Activated T-helper 1 cell treated with anti-CD3 and anti-CD28 coated beads, Interleukin-12 subunit alpha, Interleukin-12 subunit beta, Interleukin-2, Interleukin-4 antibody, amounts not matched to agents 30 ng/mL and 10 ng/mL and 1 ng/mL, durations not matched to agents 14 hours and 24 hours and 36 hours (primary cell): ENCODE measurements at places on chromosomes 7 and 10.

- H3K4me3 ChIP-seq = no peak overlapping the region
- peaks cover 2% of the 10 kb centered on the region for H3K27me3 ChIP-seq
- H3K36me3 ChIP-seq = no peaks in the 10 kb centered on the region
- H3K4me1 ChIP-seq = no peaks in the 10 kb centered on the region
Measured at GRCh38 chr7:138204285-138204981, 128.2 kb downstream of the AKR1D1 start.

- no peak overlapping the region for H3K4me3 ChIP-seq
- no peak overlapping the region for H3K27ac ChIP-seq
- H3K27me3 ChIP-seq = peaks cover 56% of the 10 kb centered on the region
- no peak for DNase-seq
Measured at GRCh38 chr10:86363184-86363832, 3.3 kb downstream of the GRID1 start.

GRCh38 chr7:70703785-70704184, 428.2 kb upstream of the GALNT17 start:
- H3K4me1 ChIP-seq = no peaks in the 10 kb centered on the region
- no peaks in the 10 kb centered on the region for H3K36me3 ChIP-seq
- no peak overlapping the region for H3K4me3 ChIP-seq

DNA sequence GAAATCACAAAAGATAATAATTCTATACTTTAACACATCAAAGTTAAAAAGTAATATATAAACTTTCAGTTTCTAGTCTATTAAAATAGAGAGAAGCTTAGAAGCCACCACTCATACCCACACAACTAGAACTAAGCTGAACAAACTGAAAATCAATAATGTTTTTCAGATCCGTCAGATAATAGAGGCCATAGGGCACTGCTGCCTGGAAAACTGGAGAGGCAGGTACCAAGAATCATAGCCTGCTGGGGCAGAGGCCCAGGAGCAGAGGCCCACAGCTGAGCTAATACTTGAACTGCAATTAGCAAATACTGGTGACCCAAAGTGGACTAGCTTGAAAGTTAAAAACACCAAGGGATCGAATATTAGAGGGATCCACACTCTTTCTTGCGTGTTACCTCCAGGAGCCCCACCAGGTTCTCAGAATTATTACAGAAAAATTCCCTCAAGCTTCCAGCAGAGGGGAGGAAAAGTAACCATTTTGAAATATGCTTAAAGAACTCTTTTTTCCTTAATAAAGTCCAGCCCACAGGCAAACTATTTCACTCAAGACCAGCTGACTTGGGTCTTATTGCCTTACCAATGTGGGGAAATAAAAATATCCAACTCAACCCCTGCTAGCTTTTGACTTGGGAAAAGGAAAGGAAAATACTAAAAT, 774.1 kb upstream of the IGFBP3 start:
- no peak overlapping the region for H3K4me3 ChIP-seq
- H3K4me1 ChIP-seq = no peaks in the 10 kb centered on the region

- no peak overlapping the region for H3K27ac ChIP-seq
- H3K4me1 ChIP-seq = no peaks in the 10 kb centered on the region
- peaks cover 3% of the 10 kb centered on the region for H3K27me3 ChIP-seq
- no peaks in the 10 kb centered on the region for H3K36me3 ChIP-seq
- no peak for DNase-seq
Measured at GRCh38 chr7:29854257-29854938, 48.1 kb downstream of the WIPF3 start.

GRCh38 chr7:28802450-28802849, 155.7 kb downstream of the TRIL start:
- H3K36me3 ChIP-seq = no peaks in the 10 kb centered on the region
- H3K27ac ChIP-seq = no peak overlapping the region
- DNase-seq = no peak
- no peaks in the 10 kb centered on the region for H3K27me3 ChIP-seq
- H3K4me1 ChIP-seq = no peaks in the 10 kb centered on the region
- no peak overlapping the region for H3K4me3 ChIP-seq

DNA sequence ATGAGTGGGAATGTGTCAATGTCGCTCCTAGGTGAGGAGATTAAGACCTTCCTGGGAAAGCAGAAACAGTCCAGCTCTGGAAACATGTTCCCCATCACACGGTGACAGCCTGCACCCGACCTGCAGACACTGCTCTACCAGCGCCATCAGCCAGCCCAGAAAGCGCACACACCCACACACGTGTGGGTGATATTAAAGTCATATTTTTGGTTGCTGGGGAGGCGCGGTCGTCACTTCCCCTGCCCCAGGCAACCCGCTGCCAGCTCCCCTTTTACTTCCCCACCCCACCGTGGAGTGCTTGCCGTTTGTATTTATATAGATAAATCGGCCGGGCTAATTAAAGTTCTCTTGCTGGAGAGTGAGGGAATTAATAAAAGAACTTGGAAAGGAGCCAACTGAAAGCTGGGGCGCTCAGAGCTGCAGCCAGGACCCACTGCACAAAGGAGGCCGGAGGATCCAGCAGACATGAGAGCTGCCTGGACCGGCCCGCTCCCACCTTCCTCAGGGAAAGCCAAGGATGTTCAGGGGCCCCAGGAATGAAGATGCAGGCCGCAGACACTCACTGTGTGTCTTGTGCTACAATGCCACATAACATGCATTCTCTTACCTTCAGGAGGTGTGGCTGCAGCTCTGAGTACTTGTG, 145.2 kb upstream of the UNC5B start:
- no peaks in the 10 kb centered on the region for H3K36me3 ChIP-seq
- DNase-seq = no peak

GRCh38 chr7:620056-620455, 100.4 kb upstream of the PDGFA start:
- H3K27ac ChIP-seq = peak overlapping the region; percentile 99
- no peaks in the 10 kb centered on the region for H3K27me3 ChIP-seq
- H3K36me3 ChIP-seq = peaks cover 34% of the 10 kb centered on the region
- DNase-seq = no peak
- H3K4me1 ChIP-seq = peaks cover 44% of the 10 kb centered on the region

DNA sequence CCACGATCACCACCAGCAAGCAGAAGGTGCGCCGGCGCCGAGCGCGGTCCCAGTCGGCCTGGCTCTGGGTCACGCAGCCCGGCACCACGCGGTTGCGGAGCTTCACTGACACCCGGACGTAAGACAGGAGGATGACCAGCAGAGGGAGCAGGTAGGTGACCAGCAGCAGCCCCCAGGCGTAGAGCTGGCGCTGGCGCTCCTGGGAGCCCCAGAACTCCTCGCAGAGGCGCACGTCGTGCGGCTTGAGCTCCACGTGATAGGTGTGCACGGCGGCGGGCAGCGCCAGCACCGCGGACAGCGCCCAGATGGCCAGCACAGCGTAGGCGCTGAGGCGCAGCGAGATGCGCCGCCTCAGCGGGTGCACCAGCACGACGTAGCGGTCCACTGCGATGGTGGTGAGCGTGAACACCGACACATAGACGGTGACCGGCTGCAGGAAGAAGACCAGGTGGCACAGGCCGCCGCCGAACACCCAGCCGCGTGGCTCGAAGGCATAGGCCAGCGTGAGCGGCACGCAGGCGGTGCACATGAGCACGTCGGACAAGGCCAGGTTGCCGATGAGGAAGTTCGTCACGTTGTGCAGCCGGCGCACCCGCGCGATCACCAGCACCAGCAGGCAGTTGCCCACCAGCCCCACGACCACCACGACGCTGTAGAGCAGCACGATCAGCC, 920 bp downstream of the PRLHR start:
- H3K27me3 ChIP-seq = peaks cover 40% of the 10 kb centered on the region
- H3K27ac ChIP-seq = no peak overlapping the region

DNA sequence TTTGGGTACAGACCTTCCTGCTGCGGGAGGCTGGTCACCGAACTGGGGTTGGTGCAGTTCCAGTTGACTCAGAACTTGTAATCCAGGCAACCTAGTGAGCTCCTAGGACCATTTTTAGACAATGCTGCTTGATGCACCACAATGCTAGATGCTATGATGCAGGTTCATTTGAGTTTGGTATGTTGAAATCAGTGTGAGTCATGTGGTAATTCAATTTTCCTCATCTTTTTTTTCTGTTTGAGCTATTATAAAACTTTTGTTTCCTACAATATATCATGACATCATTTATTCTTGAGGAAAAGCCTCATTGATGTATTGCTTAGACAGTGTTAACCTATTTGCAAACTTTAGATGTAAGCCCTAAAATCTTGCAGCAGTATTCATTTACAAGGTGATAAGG, 40.9 kb upstream of the MTPN start:
- no peak overlapping the region for H3K4me3 ChIP-seq
- no peak overlapping the region for H3K27ac ChIP-seq
- DNase-seq = no peak
- H3K4me1 ChIP-seq = peaks cover 3% of the 10 kb centered on the region
- H3K27me3 ChIP-seq = peaks cover 5% of the 10 kb centered on the region

DNA sequence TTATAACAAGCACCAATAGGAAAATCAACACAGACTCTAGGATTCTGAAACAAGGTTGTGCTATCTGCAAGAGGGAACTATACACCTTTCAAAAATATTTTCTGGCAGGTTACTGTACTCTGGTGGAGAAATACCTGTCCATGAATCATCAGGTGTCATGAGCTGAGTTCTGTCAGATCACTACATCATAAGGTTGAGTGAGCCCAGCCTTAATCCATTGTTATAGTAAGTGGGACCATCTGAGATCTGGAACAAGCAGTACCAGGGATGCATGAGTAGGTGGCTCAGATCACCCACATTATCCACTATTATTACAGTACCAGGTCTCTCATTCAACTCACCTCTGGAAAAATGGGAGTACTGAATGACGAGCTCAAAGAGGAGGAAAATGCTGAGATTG, 212.4 kb downstream of the DGKI start:
- no peaks in the 10 kb centered on the region for H3K4me1 ChIP-seq
- no peak for DNase-seq
- H3K27me3 ChIP-seq = peaks cover 2% of the 10 kb centered on the region
- H3K4me3 ChIP-seq = no peak overlapping the region
- H3K36me3 ChIP-seq = no peaks in the 10 kb centered on the region

DNA sequence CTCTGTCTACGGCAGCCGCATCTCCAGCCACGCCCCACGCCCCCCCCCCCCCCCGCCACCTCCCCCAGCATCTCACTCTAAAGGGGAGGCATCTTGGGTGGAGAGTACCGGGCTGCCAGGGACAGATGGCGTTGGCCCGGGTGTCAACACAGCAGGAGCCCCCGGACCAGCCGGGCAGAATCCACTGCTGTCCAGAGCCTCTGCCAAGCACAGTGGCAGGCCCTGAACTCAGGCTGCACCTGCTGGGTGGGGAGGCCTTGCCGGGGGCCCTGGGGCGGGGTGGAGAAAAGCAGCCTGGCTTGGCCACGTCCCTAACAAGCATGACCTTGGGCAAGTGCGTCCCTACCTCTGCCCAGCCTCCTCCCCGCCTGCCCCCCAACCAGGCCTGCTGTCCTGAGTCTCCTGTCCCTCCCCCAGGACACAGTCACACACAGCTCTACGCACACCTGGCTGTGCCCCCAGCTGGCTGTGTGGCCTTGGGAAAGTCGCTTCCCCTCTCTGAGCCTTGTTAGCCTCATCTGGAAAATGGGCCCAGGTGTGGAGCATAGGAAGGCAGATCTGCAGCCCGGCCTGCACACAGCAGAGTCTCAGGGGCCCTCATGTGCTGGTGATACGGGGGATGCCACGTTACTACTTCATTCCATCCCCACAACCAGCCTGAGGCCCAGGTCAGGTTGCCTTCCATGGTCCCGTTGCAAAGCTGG, 45.2 kb downstream of the MICALL2 start:
- H3K27ac ChIP-seq = no peak overlapping the region
- no peaks in the 10 kb centered on the region for H3K36me3 ChIP-seq
- H3K4me3 ChIP-seq = no peak overlapping the region

GRCh38 chr7:4110438-4110837, 571.7 kb upstream of the FOXK1 start:
- no peaks in the 10 kb centered on the region for H3K36me3 ChIP-seq
- H3K27ac ChIP-seq = no peak overlapping the region
- H3K27me3 ChIP-seq = no peaks in the 10 kb centered on the region
- H3K4me1 ChIP-seq = no peaks in the 10 kb centered on the region

DNA sequence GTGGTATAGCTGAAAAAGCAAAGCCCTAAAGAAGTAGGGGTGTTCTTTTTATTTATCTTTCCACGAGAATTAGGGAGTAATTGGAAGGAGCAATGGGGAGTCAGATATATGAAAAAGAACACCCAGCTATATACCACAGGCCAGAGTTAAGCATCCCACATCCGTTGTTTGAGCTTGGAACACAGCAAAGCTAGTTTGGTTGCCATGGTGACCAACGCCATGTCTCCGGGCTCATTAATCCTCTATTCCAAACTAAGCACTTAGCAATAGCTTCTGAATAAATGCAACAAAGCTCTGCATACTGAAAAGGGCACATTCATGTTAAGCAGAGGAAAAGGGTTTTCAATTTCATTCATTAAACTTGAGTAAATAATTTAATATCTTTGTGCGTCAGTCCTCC, 23.5 kb downstream of the ASB4 start:
- H3K27ac ChIP-seq = no peak overlapping the region
- H3K36me3 ChIP-seq = no peaks in the 10 kb centered on the region
- no peak overlapping the region for H3K4me3 ChIP-seq
- peaks cover 9% of the 10 kb centered on the region for H3K4me1 ChIP-seq
- peak; percentile 21 for DNase-seq

DNA sequence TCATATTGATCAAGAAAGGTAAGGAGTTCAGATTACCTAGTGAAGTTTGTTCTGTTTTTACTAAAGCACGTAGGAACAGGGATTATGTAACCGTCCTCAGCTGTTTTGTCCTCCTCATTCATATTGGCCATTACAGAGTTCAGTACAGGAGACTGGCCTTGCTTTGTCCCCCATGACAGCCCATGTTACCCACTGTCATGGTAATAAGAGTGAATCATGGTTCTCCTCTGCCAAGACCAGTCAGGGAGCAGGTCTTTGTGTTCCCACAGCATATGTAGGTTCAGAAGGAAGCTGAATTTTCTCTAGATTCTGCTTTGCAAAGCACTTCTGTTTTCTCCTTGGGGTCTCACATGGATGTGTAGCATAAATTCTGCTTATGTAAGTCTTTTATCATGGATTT, 106.2 kb upstream of the GPR141 start:
- H3K36me3 ChIP-seq = no peaks in the 10 kb centered on the region
- no peak for DNase-seq
- no peak overlapping the region for H3K27ac ChIP-seq
- H3K4me1 ChIP-seq = no peaks in the 10 kb centered on the region
- peaks cover 6% of the 10 kb centered on the region for H3K27me3 ChIP-seq

DNA sequence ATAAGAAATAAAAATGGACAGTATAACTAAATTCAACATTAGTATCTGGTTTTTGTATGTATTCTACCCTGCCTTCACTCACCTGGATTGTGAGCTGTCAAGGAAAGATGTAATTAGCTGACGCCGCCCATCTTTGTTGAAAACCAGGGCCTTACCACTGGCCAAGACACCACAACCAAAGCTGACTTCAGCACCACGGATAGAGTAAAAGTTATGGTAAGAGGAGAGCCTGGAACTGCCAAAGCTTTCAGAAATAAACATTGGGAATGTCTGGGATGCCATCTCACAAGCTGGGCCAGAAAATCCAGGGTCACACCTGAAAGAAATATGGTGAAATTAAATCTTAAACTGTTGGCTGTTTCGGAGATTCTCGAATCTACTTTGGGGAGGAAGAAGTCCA, 190.1 kb upstream of the SLC26A5 start:
- no peak for DNase-seq
- H3K27me3 ChIP-seq = peaks cover 2% of the 10 kb centered on the region
- no peaks in the 10 kb centered on the region for H3K4me1 ChIP-seq
- no peaks in the 10 kb centered on the region for H3K36me3 ChIP-seq

- H3K27me3 ChIP-seq = no peaks in the 10 kb centered on the region
- no peak overlapping the region for H3K27ac ChIP-seq
- no peak overlapping the region for H3K4me3 ChIP-seq
Measured at GRCh38 chr7:133797818-133798520, 329.2 kb upstream of the LRGUK start.

GRCh38 chr10:38003026-38003425, 7.4 kb upstream of the ZNF33A start:
- H3K27ac ChIP-seq = no peak overlapping the region
- H3K4me3 ChIP-seq = no peak overlapping the region
- no peaks in the 10 kb centered on the region for H3K27me3 ChIP-seq
- H3K4me1 ChIP-seq = no peaks in the 10 kb centered on the region
- no peak for DNase-seq
- peaks cover 2% of the 10 kb centered on the region for H3K36me3 ChIP-seq
